GM13977 (cell line): ENCODE measurements at places on chromosomes 16 and 17.

GRCh38 chr17:80742091-80742490 lies 197.5 kb downstream of the RPTOR start:
- no peak for DNase-seq

- no peak for DNase-seq
Observed at GRCh38 chr16:89175280-89176146, 4.0 kb downstream of the CDH15 start.

GRCh38 chr16:22890976-22891375 lies 77.0 kb downstream of the HS3ST2 start:
- no peak for DNase-seq

DNA sequence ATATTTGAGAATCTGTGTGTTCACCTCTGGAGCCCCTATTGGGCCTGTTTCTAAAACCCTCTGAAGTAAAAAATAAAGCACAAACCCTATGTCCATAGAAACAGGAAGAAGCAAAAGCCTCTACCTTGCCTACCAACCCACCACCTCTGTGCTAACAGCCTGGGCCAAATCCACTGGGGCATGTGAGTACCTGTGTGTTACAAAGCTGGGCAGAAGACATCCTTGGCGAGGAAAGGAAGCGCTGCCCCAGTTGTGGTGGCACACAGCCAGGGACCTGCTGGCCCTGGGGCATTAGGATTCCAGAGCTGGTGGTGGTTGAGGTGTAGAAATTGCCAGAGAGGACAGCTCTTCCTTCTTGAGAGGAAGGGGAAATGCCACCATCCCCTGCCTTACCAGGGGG lies 30.0 kb downstream of the MYO18A start:
- DNase-seq: no peak

DNA sequence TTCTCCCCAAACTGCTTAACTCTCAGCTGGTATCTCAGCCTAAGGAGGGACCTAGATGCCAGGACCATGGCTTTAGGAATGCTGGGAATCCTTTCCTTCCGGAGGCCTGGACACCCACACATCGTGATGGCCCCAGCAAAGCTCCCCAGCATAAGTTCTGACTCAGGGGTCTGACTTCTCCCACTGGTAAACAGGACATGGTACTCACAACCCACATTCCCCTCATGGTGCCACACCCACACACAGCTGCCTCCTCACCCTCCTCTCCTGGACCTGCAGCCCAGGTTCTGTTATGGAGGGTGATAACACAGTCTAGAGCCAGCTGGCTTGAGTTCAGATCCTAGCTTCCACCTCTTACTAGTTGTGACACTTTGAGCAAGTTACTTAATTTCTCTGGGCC lies 719 bp upstream of the RNF227 start:
- DNase-seq: no peak

GRCh38 chr17:63040816-63041215 lies 74.8 kb downstream of the TANC2 start:
- DNase-seq: no peak

DNA sequence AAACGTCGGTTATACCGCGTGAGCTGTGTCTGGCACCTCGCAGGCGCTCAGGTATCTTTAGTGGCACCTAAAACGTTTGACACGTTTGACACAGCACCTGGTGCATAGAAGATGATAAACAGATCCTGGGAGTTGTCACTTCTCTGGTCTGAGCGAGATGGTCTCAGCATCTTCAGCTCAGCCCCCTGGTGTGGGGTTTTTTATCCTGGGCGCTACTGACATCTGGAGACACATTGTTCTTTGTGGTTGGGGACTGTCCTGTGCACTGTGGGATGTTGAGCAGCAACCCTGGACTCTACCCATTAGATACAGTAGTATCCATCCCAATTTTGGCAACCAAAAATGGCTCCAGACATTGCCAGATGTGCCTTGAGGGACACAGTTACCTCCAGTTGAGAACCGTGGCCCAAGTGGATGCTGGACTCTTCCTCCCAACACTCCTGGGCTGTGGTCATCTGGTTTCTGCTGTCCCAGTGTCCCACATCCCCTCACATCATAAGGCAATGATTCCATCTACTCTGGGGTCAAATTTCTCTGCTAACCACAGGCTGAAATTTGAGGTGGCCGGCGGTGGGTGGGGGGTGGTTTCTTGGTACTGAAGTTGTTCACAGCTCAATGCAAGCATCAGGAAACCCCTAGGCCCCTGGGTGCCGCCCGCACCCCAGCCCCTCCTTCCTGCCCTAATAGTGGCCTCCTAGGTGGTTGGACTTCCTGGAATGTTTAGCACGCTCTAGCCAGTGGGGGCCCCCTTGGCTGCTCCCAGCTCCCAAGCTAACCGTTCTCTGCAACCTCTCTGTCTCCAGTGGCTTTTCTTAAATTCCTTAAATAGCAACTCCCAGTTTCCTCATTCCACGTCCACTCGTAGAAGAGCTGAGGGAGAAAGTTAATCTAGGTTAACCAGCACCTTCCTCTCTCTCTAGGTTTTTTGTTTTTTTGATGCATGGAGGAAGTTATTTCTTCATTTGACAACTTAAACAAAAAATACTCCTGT lies 124.8 kb downstream of the ABCC1 start:
- DNase-seq: no peak
